Stimulated activated CD4-positive, alpha-beta T cell treated with anti-CD3 and anti-CD28 coated beads, Interleukin-1b, Interleukin-23, amount 100 ng/mL, for 24 hours (primary cell): ENCODE measurements at places on chromosomes 5 and 9.

DNA sequence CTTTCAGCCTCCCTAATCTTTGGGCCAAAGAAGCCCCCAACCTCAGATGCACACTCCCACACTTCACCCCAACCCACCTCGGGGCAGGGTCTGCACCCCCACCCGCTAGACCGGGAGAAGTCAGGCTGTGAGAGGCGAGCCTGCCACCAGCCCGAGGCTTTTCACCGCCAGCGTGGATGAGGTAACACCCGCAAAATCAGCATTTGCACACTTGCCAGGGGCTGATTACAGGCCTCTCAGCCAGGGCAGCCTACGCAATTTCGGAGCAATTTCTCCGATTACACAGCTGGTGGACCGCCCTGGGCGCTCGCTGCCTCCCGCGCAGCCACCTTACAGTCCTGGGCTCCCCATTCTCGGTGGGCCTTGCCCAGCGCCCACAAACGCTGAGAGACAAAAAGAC, 68.5 kb downstream of the FOXD1 start:
- DNase-seq: no peak

DNA sequence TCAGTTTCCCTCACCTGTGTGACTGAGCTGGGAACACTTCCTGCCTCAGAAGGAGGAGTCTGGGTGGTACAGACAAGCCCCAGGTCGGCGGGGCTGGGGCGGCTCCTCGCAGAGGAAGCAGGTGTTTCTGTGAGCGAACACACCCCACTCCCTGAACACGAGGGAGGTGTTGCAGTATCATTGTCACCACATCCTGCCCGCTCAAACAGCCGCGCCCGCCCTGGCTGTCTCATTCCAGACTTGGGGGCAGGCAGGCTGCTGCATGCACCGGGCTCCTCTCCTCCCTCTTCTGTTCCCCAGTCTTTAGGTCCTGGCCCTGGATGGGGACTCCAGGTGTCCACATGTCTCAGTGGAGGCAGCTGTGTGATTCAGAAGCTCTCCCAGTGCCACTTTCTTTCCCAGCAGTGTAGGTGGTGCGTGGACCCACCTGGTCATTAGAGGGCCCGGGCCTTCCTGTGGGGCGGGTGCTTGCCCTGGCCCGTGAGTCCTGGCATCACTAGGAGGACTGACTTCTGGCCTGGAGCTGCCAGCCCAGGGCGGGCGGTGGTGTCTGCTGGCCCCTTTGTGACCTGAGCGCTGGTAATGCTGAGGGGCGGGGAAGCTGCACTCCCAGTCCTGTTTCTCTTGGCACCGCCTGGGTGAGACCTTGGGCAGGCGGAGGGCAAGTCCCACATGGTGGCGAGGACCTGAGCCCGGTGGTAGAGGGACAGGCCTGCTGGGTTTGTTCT, 18.3 kb upstream of the PHYHD1 start:
- peak; percentile 77 for DNase-seq

DNA sequence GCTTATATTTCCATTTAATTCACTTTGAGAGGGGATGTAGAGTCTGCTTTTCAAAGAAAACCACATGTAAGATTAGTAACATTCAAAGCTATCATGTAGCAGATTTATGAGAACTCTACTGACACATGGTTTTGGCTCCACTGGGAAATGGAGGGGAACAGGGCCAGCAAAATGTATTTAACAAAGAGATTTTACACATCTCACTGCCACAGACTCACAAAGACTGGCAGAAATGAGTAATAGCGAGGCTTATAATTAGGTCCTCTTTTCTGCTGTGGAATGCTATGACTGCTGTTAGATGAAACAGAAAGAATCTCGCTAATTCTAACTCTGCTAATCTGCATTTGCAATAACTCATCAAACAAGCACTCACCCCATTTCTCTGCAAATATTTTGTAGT, 4.5 kb downstream of the DAP start:
- DNase-seq: peak; percentile 4

DNA sequence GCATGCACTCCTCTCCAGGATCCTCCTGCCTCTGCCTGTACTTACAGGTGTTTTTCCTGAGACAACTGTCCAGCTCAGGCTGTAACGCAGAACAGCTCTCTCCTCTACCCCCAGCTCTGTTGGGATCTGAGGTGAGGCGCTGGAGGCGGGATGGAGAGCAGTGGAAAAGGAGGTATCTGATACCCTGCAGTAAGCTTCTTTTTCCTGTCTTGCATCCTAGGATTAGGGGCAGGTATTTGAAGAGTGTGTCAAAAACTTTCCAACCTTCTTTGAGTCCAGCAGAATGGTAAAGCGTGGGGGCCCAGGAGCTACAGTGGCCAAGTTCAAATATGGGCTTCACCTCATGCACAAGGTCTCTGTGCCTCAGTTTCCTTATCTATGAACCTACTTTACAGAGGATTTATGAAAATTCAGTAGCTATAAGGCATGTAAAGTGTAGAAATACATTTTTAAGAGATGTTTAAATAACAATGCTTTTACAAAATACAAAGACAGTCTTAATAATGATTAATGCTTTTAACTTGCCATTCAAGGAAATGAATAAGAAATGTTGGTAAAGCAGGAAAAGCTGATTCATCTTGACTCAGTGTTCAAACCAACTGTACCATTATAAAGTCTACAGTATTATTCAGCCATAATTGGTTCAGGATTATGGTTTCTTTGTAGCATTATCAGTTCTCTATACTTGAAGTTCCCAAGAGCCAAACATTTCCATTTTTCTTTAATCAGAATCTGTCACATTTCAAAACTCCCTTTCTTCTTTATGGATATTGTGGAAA, 26.1 kb downstream of the MAP1B start:
- no peak for DNase-seq

DNA sequence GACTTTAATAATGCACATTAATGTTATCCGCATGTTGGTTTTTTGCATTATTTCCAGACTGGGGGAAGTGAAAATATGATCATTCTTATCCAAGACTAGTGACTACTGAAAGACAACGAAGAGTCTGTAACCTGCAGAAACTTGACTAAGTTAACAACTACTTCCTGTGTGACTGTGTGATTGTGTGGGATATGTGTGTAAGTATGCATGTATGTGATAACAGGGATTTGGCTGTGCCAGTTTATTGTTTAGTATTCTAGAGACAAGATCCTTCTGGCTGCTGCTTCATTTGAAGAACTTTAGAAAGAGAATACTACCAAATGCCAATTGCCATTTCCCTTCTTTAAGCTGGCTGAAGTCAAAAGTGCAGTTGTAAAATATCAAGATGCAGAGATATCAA, 375.7 kb upstream of the PRR16 start:
- DNase-seq: no peak

GRCh38 chr9:110977259-110977709, 61.0 kb downstream of the LPAR1 start:
- DNase-seq: no peak

DNA sequence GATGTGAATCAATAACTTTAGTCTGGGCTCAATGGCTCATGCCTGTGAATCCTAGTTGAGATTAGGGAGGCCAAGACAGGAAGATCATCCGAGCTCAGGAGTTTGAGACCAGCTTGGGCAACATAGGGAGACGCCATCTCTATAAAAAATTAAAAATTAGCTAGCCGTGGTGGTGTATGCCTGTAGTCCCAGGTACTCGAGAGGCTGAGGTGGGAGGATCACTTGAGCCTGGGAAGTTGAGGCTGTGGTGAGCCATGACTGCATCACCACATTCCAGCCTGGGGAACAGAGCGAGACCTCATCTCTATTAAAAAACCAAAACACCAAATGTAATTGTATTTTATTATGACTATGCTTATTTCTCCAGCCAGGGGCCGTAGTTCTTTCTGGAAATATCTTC, 69.6 kb upstream of the NR5A1 start:
- DNase-seq: no peak

GRCh38 chr9:120212853-120213200, 367.1 kb downstream of the CDK5RAP2 start:
- no peak for DNase-seq

GRCh38 chr5:147474140-147474539, 35.7 kb downstream of the DPYSL3 start:
- no peak for DNase-seq

DNA sequence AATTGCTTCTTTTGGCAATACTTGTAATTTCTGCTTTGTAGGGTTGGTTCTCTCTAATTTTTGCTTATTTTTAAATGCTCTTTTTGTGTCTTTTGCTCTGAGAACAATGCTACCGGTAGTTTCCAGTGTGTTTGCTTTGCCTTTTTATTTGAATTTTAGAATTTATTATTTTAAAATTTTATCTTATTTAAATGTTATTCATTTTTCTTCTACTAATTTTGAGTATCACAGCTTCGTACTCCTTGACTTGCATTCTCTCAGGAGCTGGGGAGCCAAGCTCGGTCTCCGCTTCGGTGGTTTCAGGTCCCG, 45.9 kb downstream of the ANXA2R start:
- no peak for DNase-seq

GRCh38 chr9:113482341-113482740, 18.8 kb downstream of the RGS3 start:
- no peak for DNase-seq

DNA sequence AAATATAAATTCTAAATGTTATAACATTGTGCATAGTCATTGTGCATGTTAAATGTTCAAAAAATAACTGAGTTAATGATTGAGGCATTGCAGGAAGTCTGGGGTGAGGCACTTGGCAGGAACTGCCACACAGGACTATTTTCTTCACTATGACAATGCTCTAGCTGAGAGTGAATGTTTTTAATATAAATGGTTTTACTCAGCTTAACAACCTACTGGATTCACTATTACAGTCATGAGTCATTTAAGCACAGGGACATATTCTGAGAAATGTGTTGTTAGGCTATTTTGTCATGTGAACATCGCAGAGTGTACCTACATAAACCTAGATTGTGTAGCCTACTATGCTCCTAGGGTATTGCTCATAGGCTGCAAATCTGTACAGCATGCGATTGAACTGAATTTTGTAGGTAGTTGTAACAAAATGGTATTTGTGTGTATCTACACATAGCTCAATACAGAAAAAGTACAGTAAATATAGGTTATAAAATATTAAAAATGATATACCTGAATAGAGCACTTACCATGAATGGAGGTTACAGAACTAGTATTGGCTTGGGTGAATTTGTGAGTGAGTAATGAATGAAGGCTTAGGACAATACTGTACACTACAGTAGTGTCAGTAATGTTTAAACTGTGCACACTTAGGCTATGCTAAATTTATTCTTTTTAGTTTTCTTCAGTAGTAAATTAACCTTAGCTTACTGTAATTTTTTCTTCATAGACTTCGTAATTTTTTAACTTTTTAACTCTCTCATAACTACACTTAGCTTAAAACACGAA, 346.1 kb upstream of the PTGER4 start:
- no peak for DNase-seq

- no peak for DNase-seq
Observed at GRCh38 chr5:19874811-19875210, 113.2 kb downstream of the CDH18 start.
